ENCODE measurements at places on chromosomes 3 and 15.

- H3K27me3 ChIP-seq = peaks cover 20% of the 10 kb centered on the region
- no peak overlapping the region for H3K27ac ChIP-seq
- H3K4me3 ChIP-seq = no peak overlapping the region
- H3K4me1 ChIP-seq = no peaks in the 10 kb centered on the region
- no peak for DNase-seq
- no peaks in the 10 kb centered on the region for H3K36me3 ChIP-seq
Observed at GRCh38 chr15:68550004-68550403, 28.8 kb upstream of the CORO2B start.

GRCh38 chr3:88093266-88093665 is 34.2 kb downstream of the ZNF654 start:
- H3K4me3 ChIP-seq = no peak overlapping the region
- H3K4me1 ChIP-seq = no peaks in the 10 kb centered on the region
- no peaks in the 10 kb centered on the region for H3K27me3 ChIP-seq
- H3K36me3 ChIP-seq = peaks cover 17% of the 10 kb centered on the region
- DNase-seq = no peak

DNA sequence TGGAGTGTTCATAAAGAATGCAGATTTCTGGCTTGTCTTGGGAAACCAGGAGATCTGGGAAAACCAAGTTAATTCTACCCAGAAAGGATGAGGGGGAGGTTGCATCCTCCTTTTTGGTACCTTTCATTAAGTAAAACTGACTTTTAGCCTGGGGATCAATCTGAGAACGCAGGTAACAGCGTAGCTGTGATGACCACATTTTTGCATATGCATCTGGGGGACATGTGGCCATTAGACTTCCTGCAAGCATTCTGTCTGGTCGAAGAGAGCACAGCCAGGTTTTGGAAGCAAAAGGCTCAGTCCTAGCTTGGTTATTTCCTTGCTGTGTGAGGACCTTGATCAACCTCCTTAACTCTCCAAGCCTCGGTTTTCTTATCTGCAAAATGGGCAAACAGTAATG is 145.2 kb downstream of the SHQ1 start:
- no peak for DNase-seq
- no peaks in the 10 kb centered on the region for H3K36me3 ChIP-seq
- no peak overlapping the region for H3K27ac ChIP-seq

- H3K27ac ChIP-seq = no peak overlapping the region
- DNase-seq = no peak
- H3K4me3 ChIP-seq = no peak overlapping the region
- no peaks in the 10 kb centered on the region for H3K27me3 ChIP-seq
Observed at GRCh38 chr3:3827111-3827510, 27.9 kb downstream of the LRRN1 start.

- H3K27me3 ChIP-seq = no peaks in the 10 kb centered on the region
- no peaks in the 10 kb centered on the region for H3K4me1 ChIP-seq
- no peak overlapping the region for H3K4me3 ChIP-seq
- DNase-seq = no peak
- no peaks in the 10 kb centered on the region for H3K36me3 ChIP-seq
- no peak overlapping the region for H3K27ac ChIP-seq
Observed at GRCh38 chr3:43465109-43465508, 156.7 kb downstream of the ANO10 start.

DNA sequence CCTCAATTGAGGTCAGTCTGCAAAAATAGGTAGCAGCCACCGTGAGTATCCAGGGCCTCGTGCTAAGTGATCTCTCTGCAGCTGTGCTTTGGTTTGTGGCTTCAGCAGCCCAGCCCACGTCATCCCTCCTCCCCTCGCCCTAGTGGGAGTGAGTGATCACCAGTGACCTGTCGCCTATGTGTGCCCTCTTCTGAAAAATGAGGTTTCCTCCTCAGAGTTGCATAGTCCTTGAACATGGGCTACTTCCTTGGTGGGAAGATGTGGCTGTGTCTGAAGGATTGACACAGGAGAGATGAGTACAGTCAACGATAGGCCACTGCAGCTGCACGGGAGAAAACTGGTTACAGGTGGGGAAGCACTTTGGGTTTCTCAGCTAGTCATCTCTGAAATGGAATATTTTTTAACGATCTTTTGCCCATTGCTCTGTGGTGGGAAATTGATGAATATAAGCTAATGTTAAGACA is 144.8 kb upstream of the BHLHE40 start:
- H3K27ac ChIP-seq = no peak overlapping the region
- H3K36me3 ChIP-seq = no peaks in the 10 kb centered on the region
- no peak overlapping the region for H3K4me3 ChIP-seq
- no peaks in the 10 kb centered on the region for H3K27me3 ChIP-seq
- no peak for DNase-seq

- peaks cover 32% of the 10 kb centered on the region for H3K36me3 ChIP-seq
- H3K4me3 ChIP-seq = no peak overlapping the region
- H3K4me1 ChIP-seq = no peaks in the 10 kb centered on the region
- DNase-seq = no peak
- H3K27me3 ChIP-seq = no peaks in the 10 kb centered on the region
Observed at GRCh38 chr3:126439346-126439967, 36.2 kb downstream of the ZXDC start.
